ENCODE measurements at places on chromosomes 1 and 21. TPM values are rescaled to one million over a fixed set of nuclear protein-coding genes. Genes with fewer than 3 reads are reported as not detected.

FAM72A gene
- 2.3 TPM for total RNA-seq

- no peak for DNase-seq
- no peak overlapping the region for H3K4me3 ChIP-seq
- no peak overlapping the region for H3K27ac ChIP-seq
- H3K36me3 ChIP-seq: no peaks in the 10 kb centered on the region
- H3K4me1 ChIP-seq: peaks cover 6% of the 10 kb centered on the region
- H3K27me3 ChIP-seq: peaks cover 13% of the 10 kb centered on the region
Measured at GRCh38 chr1:228814176-228814575, 78.9 kb downstream of the RHOU start.

SPATC1L gene
- total RNA-seq: 14.1 TPM

GRCh38 chr1:11862890-11863289 lies 4.1 kb upstream of the NPPB start:
- H3K4me3 ChIP-seq: no peak overlapping the region
- H3K36me3 ChIP-seq: no peaks in the 10 kb centered on the region
- no peaks in the 10 kb centered on the region for H3K4me1 ChIP-seq
- peaks cover 34% of the 10 kb centered on the region for H3K27me3 ChIP-seq
- no peak overlapping the region for H3K27ac ChIP-seq

DNA sequence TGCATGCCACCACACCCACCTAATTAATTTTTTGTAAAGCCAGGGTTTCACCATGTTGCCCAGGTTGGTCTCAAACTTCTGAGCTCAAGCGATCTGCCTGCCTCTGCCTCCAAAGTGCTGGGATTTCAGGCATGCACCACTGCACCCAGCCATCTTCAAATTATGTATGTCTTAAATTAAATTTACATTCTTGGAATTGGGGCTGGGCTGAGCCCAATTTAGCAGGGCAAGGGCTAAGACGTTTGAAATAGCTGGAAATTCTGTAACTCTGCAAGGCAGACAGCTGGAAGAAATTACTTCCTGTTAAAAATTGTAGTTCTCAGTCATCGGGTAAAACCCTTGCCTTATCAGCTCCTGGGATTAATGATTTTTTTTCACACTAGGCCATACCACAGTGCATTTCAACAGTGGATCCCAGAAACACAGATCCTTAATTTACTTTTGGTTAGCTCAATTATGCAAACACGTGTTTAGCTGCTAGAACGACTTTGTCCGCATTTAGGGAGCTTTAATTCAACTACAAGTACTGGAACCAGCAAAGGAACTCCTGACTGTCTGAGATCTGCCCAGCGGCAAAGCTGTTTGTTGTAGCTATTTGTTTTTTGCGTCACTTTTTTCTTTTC lies 83.3 kb downstream of the OLFML3 start:
- DNase-seq: no peak
- no peak overlapping the region for H3K4me3 ChIP-seq
- H3K4me1 ChIP-seq: no peaks in the 10 kb centered on the region
- no peaks in the 10 kb centered on the region for H3K36me3 ChIP-seq
- peaks cover 6% of the 10 kb centered on the region for H3K27me3 ChIP-seq
- no peak overlapping the region for H3K27ac ChIP-seq

- no peaks in the 10 kb centered on the region for H3K4me1 ChIP-seq
- H3K4me3 ChIP-seq: no peak overlapping the region
- H3K27me3 ChIP-seq: no peaks in the 10 kb centered on the region
- no peaks in the 10 kb centered on the region for H3K36me3 ChIP-seq
Measured at GRCh38 chr1:4528590-4528989, 125.8 kb upstream of the AJAP1 start.

DNA sequence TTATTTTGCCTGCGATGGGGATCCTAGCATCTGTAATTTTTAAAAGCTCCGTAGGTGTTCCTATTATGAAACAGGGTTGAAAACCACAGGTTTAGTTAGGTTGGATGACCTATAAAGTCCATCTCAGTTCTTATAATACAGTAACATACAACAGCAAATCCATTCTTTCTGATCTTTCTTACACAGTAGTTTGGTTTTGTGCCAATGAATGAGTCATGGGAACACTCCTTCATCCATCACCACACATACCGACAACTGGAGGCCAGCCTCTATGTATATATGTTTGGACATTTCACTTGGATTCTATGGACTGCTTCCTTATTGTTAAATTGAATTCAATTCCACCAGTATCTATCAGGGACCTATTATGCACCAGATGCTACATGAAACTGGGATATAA lies 118.4 kb upstream of the L1TD1 start:
- no peak overlapping the region for H3K4me3 ChIP-seq
- no peak for DNase-seq
- H3K27me3 ChIP-seq: no peaks in the 10 kb centered on the region
- peaks cover 21% of the 10 kb centered on the region for H3K4me1 ChIP-seq
- no peaks in the 10 kb centered on the region for H3K36me3 ChIP-seq

LCE1D gene
- total RNA-seq: not detected

- no peak overlapping the region for H3K4me3 ChIP-seq
- DNase-seq: no peak
- no peaks in the 10 kb centered on the region for H3K36me3 ChIP-seq
- H3K4me1 ChIP-seq: peaks cover 4% of the 10 kb centered on the region
- no peak overlapping the region for H3K27ac ChIP-seq
Measured at GRCh38 chr1:237164406-237165352, 122.7 kb downstream of the RYR2 start.

GRCh38 chr1:175503538-175503937 lies 239.9 kb downstream of the TNR start:
- no peaks in the 10 kb centered on the region for H3K36me3 ChIP-seq
- H3K27me3 ChIP-seq: no peaks in the 10 kb centered on the region
- no peak for DNase-seq
- no peaks in the 10 kb centered on the region for H3K4me1 ChIP-seq

RERE gene
- 65.8 TPM for total RNA-seq

AMY1A gene
- total RNA-seq: not detected

GRCh38 chr1:39462074-39462473 lies 29.4 kb upstream of the BMP8A start:
- H3K27me3 ChIP-seq: no peaks in the 10 kb centered on the region
- H3K36me3 ChIP-seq: peaks cover 69% of the 10 kb centered on the region
- DNase-seq: no peak
- H3K4me3 ChIP-seq: no peak overlapping the region
- peak overlapping the region; percentile 66 for H3K27ac ChIP-seq
- H3K4me1 ChIP-seq: peaks cover 4% of the 10 kb centered on the region

All from chondrocyte (in vitro differentiated cells).